Stimulated activated CD8-positive, alpha-beta memory T cell treated with anti-CD3 and anti-CD28 coated beads, Interleukin-4, amount 100 ng/mL, for 4 hours (primary cell): ENCODE measurements at places on chromosomes 7 and 10.

- DNase-seq, result no peak
Measured at GRCh38 chr10:14466257-14466656, 135.5 kb upstream of the FRMD4A start.

DNA sequence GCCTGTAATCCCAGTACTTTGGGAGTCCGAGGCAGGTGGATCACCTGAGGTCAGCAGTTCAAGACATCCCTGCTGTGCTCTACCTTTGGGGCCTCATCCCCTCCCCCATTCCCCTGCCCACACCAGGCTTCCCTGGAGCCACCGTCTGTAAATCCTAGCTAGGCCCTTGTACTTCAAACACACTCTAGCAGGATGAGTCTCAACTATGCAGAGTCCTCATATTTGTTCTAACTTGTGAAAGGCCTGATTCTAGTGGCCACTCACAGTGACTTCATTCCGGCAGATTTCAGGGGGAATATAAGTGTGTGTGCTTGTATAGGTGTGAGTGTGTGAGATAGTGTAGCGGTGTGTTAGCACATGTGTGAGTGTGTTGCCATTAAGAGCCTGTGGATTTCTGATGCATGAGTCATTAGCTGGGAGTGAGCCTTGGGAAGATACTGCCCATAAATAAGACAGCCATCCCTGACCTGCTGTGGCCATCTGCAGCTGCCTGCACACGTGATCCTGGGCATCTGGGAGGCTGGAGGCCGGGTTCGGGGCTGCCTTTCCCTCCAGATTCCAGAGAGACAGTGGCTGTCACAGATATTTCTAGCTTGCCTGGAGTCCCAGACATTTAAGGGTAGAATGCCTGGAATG, 1.7 kb upstream of the NEURL1 start:
- DNase-seq, result no peak

GRCh38 chr10:112711366-112711765, 238.7 kb upstream of the TCF7L2 start:
- no peak for DNase-seq

DNA sequence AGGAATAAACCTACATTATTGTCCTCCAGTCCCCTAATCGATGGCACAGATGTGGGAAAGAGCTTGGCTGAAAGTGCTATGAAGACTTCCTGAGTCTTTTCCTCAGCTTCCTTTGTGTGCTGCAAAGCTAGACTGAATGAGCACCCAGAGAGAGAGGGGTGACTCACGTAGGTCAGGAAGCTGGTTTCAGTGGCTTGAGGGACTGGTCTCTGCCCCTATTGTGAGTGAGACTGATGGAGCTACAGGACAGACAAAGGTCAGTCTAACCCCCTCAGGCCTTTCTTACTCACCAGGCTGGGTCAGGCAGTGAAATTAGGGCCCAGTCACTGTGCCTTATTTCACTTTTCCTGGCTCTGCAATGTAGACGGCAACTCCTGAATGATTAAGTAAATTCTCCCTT, 171.1 kb upstream of the GRB10 start:
- no peak for DNase-seq

GRCh38 chr10:98269435-98269912, 1.5 kb upstream of the LOXL4 start:
- no peak for DNase-seq

DNA sequence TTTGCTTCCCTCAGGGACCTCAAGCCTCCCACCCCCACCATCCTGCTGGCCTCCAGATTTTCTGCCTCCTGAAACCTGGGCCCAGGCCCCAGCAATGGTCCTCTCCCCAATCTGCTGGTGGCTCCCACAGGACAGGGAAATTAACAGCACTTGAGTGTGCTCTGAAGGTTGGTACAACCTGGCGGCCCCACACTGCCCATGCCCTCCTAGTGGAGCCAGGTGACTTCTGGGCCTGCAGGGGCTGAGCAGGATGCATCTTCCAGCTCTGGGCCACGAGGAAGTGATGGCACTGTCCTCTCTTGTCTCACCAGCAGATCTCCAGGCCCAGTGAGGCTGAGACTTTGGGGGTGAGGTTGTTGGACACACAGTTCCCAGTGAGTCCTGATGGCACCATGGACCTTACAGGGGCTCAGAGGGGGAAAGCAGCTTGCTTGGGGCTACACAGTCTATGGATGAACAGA, 3.6 kb upstream of the ZMIZ1 start:
- no peak for DNase-seq

GRCh38 chr10:34967335-34967880, 122.7 kb downstream of the CUL2 start:
- no peak for DNase-seq

GRCh38 chr10:21217107-21217506, 308.4 kb downstream of the SKIDA1 start:
- no peak for DNase-seq

- DNase-seq, result no peak
Measured at GRCh38 chr7:102044641-102044983, 227.2 kb downstream of the CUX1 start.
